Upper lobe of right lung (tissue), 1 donor: ENCODE measurements at places on chromosomes 3 and 15.

GRCh38 chr3:50204804-50205412 lies at the start of gene SLC38A3:
SLC38A3 (plus strand) TSS chr3:50205271; CDS start chr3:50214200, 8,929 bp downstream.
- peak within 1 kb of the TSS; percentile 37 for H3K4me3 ChIP-seq
- DNase-seq = no peak
- H3K4me1 ChIP-seq = peaks cover 14% of the 10 kb centered on the region
- H3K27ac ChIP-seq = no peak within 1 kb of the TSS
- H3K27me3 ChIP-seq = peaks cover 34% of the 10 kb centered on the region

GRCh38 chr3:171807806-171808205 lies 2.5 kb downstream of the PLD1 start:
- no peak overlapping the region for H3K27ac ChIP-seq
- H3K4me1 ChIP-seq = peaks cover 35% of the 10 kb centered on the region
- DNase-seq = no peak
- no peaks in the 10 kb centered on the region for H3K36me3 ChIP-seq
- H3K4me3 ChIP-seq = no peak overlapping the region

DNA sequence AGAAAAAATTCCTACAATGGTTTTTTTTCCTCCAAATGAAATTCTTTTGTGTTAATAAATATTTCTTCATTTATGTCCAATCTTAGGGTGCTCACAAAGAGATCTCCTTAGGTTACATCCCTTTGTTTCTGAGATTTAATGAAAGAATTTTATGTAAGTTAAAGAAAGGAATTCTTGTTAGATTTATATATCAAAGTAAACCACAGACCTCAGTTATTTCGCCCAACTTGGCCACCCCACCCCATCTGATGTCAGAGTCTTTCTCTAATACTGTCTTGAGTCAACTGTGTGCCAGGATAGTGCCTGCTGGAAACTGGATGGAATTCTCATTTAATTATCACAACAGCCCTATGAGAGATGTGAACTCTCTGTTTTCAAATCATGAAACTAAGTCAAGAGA lies 259.9 kb downstream of the OPA1 start:
- H3K4me3 ChIP-seq = no peak overlapping the region
- H3K36me3 ChIP-seq = no peaks in the 10 kb centered on the region
- no peak overlapping the region for H3K27ac ChIP-seq
- no peaks in the 10 kb centered on the region for H3K27me3 ChIP-seq
- peaks cover 28% of the 10 kb centered on the region for H3K4me1 ChIP-seq
- DNase-seq = no peak

GRCh38 chr3:115085197-115085865 lies 61.8 kb downstream of the ZBTB20 start:
- H3K27me3 ChIP-seq = no peaks in the 10 kb centered on the region
- H3K4me3 ChIP-seq = no peak overlapping the region
- H3K36me3 ChIP-seq = no peaks in the 10 kb centered on the region
- no peak for DNase-seq

DNA sequence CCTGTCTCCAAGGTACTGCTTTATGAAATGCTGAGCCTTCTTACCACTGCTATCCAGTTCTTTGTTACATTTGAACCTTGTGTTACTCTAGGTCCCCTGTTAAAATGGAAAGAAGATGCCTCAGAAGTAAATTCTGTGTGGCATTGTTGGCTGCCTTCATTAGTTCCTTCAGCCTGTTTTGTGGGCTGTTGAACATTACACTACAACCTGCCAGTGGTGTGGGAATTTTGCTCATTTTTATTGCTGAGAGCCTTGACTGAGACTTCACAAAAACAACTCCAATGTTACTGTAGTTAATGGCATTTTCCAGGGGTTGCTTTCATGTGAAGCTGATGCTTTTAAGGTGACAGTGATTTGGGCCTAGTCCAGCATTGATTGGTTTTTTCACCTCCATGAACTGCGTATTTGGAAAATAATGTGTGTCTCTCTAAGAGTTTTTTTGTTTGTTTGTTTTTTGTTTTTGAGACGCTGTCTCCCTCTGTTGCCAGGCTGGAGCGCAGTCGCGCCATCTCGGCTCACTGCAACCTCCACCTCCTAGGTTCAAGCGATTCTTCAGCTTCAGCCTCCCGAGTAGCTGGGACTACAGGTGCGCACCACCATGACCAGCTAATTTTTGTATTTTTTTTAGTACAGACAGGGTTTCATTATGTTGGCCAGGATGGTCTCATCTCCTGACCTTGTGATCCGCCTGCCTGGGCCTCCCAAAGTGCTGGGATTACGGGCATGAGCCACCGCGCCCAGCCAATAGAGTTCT lies 4.3 kb downstream of the MAPK6 start:
- no peaks in the 10 kb centered on the region for H3K27me3 ChIP-seq
- no peak for DNase-seq
- peaks cover 19% of the 10 kb centered on the region for H3K4me1 ChIP-seq
- H3K27ac ChIP-seq = no peak overlapping the region

DNA sequence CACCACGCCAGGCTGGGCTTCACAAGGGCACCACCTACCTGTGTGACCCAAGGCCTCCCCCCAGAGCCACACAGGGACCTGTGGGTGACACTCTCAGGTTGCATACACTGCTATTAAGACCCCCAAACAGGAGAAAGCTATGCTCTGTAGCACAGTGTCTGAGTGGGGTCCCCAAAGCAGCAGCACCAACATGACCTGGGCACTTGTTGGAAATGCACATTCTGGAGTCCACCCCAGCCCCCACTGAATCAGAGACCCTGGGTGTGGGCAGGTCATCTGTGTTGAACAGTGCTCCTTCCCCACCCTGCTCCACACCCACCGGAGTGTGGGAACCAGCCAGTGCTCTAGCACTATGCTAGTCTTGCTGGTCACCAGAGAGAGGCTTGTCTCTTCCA lies 76.1 kb downstream of the ADAMTS17 start:
- H3K27me3 ChIP-seq = no peaks in the 10 kb centered on the region
- no peak overlapping the region for H3K4me3 ChIP-seq

DNA sequence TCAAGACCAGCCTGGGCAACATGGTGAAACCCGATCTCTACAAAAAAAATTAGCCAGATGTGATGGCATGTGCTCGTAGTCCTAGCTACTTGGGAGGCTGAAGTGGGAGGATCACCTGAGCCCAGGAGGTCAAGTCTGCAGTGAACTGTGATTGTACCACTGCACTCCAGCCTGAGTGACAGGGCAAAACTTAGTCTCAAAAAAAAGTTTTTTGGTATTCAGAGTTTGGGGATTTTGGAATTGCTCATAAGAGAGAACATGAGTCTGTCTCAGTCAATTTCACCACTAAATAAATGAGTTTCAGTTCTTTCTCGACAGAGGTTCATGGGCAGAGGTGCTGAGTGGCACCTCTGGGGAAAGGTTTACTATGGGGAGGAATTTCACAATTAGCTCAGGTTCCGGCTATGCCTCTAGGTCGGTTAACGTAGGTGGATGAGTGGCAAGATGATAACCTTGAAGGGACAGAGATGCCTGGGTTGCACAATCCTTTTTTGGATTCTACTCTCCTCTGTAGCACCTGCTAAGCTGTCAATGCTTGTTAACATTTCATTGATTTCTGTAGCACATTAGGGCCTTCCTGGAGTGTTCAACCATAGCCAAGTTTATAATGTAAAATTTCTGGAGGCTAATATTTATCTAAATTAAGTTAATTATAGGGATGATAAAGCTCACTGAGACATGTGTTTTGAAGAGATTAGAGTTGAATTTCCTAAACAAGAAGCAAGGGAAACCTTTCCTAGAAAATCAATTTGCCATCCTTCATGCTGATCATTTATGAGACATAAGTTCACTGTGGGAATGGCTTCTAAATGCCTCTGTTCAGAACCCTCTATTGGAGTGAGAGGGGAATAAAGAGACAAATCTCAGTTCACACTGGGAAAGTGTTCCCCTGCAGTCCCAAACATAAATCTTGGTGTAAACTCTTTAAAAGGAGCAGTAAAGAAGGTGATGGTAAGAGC lies 37.4 kb upstream of the DCP1A start:
- no peaks in the 10 kb centered on the region for H3K27me3 ChIP-seq
- H3K4me1 ChIP-seq = no peaks in the 10 kb centered on the region
- H3K27ac ChIP-seq = no peak overlapping the region
- H3K36me3 ChIP-seq = no peaks in the 10 kb centered on the region
- no peak for DNase-seq

DNA sequence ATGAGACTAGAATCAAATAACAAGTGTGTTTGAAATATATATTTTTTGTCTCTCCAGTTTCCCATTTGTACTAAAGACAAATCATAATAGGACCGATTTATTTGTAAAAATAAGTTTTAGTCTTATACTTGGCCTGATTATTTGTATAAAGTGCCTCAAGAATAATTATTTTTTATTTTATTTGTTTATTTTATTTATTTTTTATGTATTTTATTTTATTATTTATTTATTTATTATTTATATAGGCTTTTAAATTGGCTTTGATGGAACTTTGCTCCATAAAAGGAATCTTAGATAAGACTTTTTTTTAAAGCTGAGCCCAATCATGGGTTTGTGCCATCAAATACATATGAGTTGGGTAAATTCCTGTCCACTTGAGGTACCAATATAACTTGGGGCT lies 22.2 kb upstream of the ZNF80 start:
- H3K27me3 ChIP-seq = no peaks in the 10 kb centered on the region
- DNase-seq = no peak
- H3K4me1 ChIP-seq = no peaks in the 10 kb centered on the region
- no peaks in the 10 kb centered on the region for H3K36me3 ChIP-seq

GRCh38 chr3:74332165-74332564 lies 282.3 kb downstream of the CNTN3 start:
- no peak overlapping the region for H3K4me3 ChIP-seq
- no peaks in the 10 kb centered on the region for H3K36me3 ChIP-seq
- H3K4me1 ChIP-seq = no peaks in the 10 kb centered on the region
- no peaks in the 10 kb centered on the region for H3K27me3 ChIP-seq

- H3K27ac ChIP-seq = peak within 1 kb of the TSS; percentile 47
- H3K4me1 ChIP-seq = no peaks in the 10 kb centered on the region
- H3K4me3 ChIP-seq = peak within 1 kb of the TSS; percentile 52
- H3K27me3 ChIP-seq = peaks cover 12% of the 10 kb centered on the region
These were observed at the start of gene ADAMTSL3 for GRCh38 chr15:83653639-83654378. ADAMTSL3 (plus strand) TSS chr15:83654123; CDS start chr15:83655762, 1,639 bp downstream.

- H3K27ac ChIP-seq = no peak overlapping the region
- H3K27me3 ChIP-seq = no peaks in the 10 kb centered on the region
These were observed 84.0 kb downstream of the FILIP1L start for GRCh38 chr3:100030346-100030745.

- peak; percentile 68 for DNase-seq
- no peaks in the 10 kb centered on the region for H3K36me3 ChIP-seq
- H3K4me1 ChIP-seq = peaks cover 24% of the 10 kb centered on the region
- H3K27ac ChIP-seq = peak overlapping the region; percentile 72
- H3K27me3 ChIP-seq = no peaks in the 10 kb centered on the region
- H3K4me3 ChIP-seq = peak overlapping the region; percentile 58
These were observed 545 bp upstream of the RFX7 start for GRCh38 chr15:56244038-56244810.

DNA sequence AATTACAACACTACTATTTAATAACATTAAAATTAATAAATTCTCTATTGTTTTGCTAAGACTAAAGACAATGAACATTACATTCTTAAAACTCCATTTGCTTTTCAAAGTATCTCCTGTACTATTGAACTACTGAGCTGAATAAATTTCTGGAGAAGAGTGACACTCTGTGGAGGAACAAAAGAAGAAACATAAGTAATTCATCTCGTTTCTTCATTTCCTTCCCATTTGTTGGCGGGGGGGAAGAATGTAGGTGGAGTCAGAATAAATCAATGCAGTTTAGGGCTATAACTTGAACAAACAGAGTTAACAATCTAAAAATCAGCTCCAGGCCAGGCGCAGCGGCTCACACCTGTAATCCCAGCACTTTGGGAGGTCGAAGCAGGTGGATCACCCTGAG lies 32.7 kb downstream of the EFHB start:
- no peak for DNase-seq
- no peaks in the 10 kb centered on the region for H3K36me3 ChIP-seq
- H3K27me3 ChIP-seq = no peaks in the 10 kb centered on the region
- no peak overlapping the region for H3K4me3 ChIP-seq
- peaks cover 4% of the 10 kb centered on the region for H3K4me1 ChIP-seq
